ENCODE measurements at places on chromosomes 3 and 15.

- peak; percentile 34 for DNase-seq
These were observed 66.4 kb downstream of the B3GALNT1 start for GRCh38 chr3:161038725-161039124.

GRCh38 chr15:68241088-68241935, 11.8 kb upstream of the CLN6 start:
- peak; percentile 16 for DNase-seq

- DNase-seq: no peak
These were observed 16.3 kb downstream of the HHLA2 start for GRCh38 chr3:108312656-108313055.

GRCh38 chr15:23411841-23412240, 35.2 kb downstream of the GOLGA6L2 start:
- DNase-seq: no peak

GRCh38 chr3:146156666-146157314, 4.2 kb downstream of the PLOD2 start:
- no peak for DNase-seq

- no peak for DNase-seq
These were observed 69.8 kb upstream of the BFSP2 start for GRCh38 chr3:133330065-133330464.

DNA sequence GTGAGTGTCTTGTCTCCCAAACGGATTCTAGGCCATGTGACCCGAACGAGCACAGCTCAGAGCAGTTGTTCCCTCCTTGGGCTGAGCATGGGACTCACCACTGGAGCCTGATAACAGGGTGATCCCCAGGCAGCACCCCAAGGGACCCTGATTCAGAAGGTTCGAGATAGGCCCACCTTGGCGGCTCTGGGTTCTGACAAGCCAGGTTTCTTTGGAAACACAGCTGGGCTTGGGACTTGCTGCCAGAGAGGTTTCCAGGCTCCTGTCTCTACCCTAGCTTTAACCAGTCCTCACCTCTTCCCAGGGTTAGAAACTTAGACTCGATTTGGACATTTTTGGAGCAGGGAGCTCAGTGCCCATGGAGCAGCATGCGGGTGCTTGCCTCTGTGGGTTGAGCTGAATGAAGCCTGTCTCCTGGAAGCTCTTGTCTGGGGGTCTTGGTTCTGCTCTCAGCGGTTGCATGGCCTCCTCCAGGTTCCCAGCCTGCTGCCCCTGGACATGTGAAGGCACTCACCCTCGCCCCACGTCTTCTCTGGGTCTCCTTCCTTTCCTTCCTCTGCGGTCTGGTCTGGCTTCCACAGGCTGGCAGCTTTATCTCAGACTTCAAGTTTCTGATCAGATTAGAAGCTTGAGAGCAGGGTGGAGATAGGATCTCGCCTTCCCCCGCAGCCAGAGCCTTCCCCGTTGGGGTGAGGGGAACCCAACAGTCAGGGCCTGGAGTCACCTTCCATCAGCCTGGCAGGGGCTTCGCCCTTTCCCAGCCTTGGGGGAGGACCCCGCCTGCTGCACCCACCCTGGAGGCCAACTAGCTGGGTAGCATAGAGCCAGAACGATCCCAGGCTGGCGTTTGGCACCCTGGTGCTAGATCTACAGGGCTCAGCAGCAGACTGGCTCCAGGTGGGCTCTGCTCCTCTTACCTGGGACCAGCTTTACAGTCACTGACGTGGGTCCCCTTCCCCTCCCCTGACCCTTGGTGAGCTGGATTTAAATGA, 21.0 kb downstream of the PAQR5 start:
- DNase-seq: no peak

DNA sequence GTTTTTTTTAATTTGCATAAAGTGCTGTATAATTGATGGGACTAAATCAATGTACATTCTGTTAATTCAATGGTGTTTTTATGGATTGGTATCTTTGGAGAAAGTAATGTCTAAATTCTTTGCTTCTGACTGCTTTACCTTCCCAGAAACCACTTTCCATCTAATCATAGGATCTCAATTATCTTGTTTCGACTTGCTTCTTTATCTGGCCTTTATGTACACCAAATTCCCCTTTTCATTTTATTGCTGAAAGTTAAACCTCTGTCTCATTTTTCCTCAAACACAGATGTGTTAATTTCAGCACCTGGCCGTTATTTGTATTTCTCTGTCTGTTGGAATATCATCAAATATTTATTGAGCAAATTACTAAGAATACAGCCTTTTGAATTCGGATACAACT, 287.3 kb upstream of the GBE1 start:
- no peak for DNase-seq

GRCh38 chr15:73318463-73319351, 50.1 kb downstream of the HCN4 start:
- DNase-seq: peak; percentile 71

DNA sequence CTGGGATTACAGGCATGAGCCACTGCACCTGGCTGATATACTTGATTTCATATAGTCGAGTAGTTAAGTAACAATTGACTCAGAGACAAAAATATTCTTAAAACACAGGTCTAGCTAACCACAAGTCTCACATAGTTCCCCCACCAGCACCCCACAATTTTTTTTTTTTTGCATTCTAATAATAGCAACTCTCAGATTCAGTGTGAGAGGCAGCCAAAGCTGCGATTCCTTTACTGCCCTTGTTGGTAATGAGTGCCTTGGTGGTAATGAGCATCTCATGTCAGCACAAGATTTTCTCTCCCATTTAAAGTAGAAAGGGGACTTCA, 72.5 kb downstream of the WWTR1 start:
- no peak for DNase-seq

DNA sequence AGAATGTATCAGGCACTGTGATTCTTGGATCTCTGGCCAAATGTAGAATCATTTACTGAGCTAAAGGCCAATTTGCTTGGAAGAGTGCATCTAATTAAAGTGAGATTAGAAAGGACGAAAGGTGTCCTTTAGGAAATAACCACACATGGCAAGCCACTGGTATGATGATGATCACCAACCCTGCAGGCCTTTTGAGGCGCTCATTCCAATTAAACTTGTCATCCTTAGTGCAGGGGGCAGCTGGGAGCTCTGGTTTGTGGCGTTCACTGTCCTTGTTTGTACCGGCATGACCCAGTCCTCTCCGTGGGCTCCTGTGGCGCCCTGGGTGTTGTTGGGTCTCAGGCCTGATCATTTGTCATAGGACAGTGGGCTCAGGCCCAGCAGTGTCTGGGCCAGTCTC, 11.0 kb downstream of the LIMD1 start:
- no peak for DNase-seq

GRCh38 chr3:188948281-188948996, 223.3 kb upstream of the TPRG1 start:
- peak; percentile 84 for DNase-seq

DNA sequence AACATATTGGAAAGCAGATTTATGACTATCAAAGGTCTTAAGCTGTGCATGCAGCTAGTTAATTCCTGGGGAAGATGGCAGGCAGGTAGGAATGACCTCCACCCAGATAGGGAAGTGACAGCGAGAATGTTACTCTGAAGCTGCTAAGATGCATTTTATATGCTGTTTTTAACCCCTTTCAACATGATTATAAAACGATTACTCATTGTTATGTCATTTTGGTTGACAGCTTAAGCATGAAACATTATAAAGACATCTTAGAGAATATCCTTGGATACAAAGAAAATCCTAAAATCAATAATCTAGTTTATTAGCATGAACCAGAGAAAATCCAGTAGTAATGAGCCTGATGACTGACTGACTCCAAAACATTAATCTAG, 220.5 kb downstream of the NR1D2 start:
- no peak for DNase-seq

- no peak for DNase-seq
These were observed 83.6 kb downstream of the ARPP21 start for GRCh38 chr3:35722902-35723301.

- no peak for DNase-seq
These were observed 283.1 kb upstream of the ARL6 start for GRCh38 chr3:97481416-97481815.

DNA sequence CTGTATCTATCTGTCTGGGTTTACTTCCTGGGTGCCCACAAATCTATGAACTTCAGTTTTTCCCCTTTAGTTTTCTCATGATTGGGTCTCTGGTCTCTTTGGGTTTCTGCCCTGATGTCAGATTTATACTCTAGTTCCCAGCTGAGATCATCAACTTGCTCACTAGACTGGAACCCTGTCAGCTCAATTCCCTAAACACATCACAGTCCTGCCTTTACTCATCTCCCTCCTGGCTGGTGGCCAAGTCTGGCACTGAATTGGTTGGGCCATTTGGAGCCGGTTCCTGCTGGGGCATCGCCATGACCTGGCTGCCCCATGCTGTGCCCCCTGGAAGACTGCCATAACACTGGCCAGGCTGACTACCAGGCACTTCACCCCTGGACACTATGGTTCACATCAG, 345.3 kb downstream of the CHST2 start:
- DNase-seq: no peak

DNA sequence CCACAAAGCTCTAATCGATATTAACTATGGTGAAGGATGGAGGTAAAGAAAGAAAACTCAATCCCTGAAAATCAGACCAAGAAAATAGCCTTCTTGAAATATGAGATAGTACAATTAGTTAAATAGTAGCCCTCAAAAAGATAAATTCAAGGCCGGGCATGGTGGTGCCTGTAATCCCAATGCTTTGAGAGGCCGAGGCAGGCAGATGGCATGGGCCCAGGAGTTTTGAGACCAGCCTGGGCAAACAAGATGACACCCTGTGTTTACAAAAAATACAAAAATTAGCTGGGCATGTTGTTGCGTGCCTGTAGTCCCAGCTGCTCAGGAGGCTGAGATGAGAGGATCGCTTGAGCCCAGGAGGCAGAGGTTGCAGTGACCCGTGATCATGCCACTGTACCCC, 31.6 kb upstream of the CEP152 start:
- DNase-seq: no peak

GRCh38 chr3:188404701-188405100, 250.7 kb downstream of the LPP start:
- DNase-seq: no peak

GRCh38 chr15:32029862-32030781, at the start of gene CHRNA7:
Gene CHRNA7, plus strand, starts transcription at chr15:32030515. Its CDS starts 80 bp downstream, at chr15:32030595.
- DNase-seq: peak; percentile 75

DNA sequence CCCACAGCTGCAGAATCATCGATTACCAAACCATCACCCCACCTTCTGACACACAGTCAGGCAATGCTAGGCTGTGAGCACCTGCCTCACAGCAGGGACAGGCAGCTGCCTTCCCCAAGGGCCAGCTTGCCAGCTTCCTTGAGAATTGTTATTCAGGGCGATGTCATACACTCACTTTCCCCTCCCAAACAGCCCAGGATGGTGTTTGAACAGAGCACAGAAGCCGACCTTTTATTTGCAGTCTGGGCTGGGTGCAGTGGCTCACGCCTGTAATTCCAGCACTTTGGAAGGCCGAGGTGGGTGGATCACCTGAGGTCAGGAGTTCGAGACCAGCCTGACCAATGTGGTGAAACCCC, 84.5 kb upstream of the HERC1 start:
- DNase-seq: no peak

DNA sequence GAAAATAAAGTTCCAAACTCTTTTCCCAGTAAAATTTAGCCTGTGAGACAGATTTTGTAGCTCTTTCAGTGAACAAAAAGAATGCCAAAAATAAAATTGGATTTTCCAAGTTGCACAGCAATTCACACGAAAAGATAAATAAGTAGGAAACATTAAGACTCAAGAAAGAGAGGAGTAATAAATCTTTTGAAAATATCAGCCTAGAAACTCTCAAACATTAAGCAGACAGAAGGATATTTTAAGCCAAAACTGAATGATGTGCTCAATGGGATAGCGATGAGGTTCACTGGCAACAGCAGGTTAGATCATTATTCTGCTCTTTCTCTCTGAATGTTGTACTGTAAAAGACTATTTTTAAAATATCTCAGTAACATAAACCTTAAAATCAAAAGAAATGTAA, 115.0 kb downstream of the STAG1 start:
- no peak for DNase-seq

DNA sequence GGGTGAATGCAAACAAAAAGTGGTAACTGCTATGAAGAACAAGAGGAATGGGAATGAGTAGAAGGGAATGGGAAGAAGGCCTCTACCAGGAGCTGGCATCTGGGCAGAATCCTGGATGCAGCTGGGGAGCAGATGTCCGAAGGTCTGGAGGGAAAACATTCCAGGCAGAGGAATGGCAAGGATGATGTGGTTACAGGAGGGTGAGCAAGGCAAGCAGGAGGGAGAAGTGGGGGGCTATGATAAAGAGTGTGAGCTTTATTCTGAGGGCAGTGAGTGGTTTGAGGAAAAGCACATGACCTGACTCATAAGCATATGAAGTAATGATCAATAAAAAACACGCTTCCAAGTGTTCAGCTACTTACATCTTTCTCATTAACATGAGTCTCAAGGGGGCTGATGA, 17.1 kb downstream of the SKIC8 start:
- no peak for DNase-seq

GRCh38 chr3:163809540-163809993, 1268.7 kb downstream of the SI start:
- no peak for DNase-seq

DNA sequence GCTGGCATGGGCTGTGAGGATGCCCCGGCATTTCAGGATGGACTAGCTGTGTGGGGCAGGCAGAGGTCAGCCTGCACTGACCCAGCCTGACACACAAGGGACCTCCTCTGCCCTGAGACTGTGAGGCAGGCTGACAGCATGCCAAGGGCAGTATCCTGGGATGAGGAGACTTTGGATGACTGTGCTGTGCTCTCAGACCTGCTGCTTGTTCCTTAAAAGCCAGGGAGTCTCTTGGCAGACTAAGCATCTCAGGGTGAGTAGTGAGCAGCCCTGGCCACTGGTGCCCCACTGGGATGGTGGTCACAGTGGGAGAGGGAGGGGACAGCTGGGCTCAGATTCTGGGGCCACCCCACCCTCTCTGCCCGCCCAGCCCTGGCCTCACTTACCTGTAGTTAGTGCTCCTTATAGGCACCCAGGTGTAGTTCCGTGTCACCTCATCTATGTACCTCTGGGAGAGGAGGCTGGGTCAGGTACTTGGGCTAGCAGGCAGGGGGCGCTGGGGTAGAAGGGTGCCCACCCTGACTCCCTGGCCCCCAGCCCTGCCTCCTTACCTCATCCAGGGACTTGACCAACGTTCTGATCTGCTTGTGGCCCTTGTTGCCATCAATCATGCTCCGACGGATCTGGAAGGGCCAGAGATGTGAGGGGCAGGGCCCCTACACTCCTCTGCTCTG, 16.1 kb upstream of the TMEM115 start:
- peak; percentile 30 for DNase-seq

DNA sequence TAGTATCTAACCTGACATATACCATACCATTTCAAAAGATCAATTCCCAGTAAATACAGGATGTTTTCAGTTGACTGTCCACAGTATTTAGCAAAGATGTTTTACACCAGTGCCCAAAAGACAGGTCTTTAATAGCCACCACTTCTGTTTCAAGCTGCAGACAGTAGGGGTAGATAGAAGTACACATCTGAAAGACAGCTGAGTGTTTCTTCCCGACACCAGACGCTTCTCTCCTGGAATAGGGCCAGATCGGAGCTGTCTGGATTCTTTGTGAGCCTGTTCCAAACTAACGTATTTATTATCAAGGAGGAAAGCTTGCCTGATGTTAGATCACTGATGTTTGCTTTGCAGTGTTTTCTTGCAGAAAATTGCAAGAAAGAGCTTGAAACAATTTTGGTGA, 136.1 kb upstream of the RBMS3 start:
- peak; percentile 17 for DNase-seq

- DNase-seq: peak; percentile 22
These were observed 65.2 kb upstream of the TRA2B start for GRCh38 chr3:186002884-186003472.

- no peak for DNase-seq
These were observed 71.3 kb downstream of the RAB11A start for GRCh38 chr15:65940618-65940909.

Data from ELF-1 (cell line).